Ovary (tissue), 10 donors: ENCODE measurements at places on chromosomes 6 and 20. TPM values are rescaled to one million over a fixed set of nuclear protein-coding genes. Genes with fewer than 3 reads are reported as not detected.

DNA sequence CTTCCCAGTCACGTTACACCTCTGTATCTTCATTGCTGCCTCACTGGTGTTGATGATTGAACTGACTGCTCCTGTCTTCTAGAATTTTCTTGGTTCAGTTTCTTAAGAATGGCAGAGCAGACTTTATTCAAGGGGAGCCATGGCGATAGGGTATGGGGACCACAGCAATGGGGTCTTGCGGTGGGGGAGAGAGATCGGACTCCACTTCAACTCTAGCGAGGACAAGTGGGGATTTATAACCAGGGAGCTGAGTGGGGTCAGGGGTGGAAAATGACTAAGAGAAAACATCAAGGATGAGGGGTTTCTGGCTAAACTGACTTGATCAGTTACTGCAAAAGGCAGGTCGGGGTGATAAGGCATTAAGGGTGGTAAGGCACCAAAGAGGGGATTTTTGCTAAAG is 156.4 kb downstream of the CD83 start:
- no peak for DNase-seq
- H3K4me3 ChIP-seq, result no peak overlapping the region
- no peak overlapping the region for H3K27ac ChIP-seq
- H3K27me3 ChIP-seq, result no peaks in the 10 kb centered on the region
- no peaks in the 10 kb centered on the region for H3K36me3 ChIP-seq

- H3K27me3 ChIP-seq, result no peaks in the 10 kb centered on the region
- H3K4me3 ChIP-seq, result no peak overlapping the region
- H3K4me1 ChIP-seq, result no peaks in the 10 kb centered on the region
- peak; percentile 48 for DNase-seq
- H3K36me3 ChIP-seq, result no peaks in the 10 kb centered on the region
Observed at GRCh38 chr20:41095110-41095969, 42.0 kb upstream of the PLCG1 start.

DNA sequence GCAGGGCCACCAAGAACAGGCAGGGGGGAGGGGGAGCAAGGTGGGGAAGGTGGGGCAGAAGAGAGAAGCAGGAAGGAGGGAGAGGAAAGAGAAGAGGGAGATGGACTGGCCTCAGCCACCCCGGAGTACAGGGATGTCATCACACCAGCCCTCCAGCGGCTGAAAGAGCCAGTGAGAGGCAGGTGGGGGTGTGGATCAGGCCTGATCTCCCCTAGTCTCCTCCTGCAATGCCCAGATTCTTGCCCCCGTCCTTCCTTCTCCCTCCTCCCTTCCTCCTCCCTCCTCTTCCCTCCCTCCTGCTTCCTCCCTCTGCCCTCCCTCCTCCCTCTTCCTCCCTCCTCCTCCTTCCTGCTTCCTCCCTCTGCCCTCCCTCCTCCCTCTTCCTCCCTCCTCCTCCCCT is 61.5 kb downstream of the YTHDF1 start:
- H3K27me3 ChIP-seq, result no peaks in the 10 kb centered on the region
- H3K36me3 ChIP-seq, result no peaks in the 10 kb centered on the region
- H3K4me1 ChIP-seq, result no peaks in the 10 kb centered on the region
- no peak for DNase-seq

GRCh38 chr20:50691573-50692551 is 520 bp upstream of the RIPOR3 start:
- H3K4me1 ChIP-seq, result no peaks in the 10 kb centered on the region
- peak overlapping the region; percentile 72 for H3K27ac ChIP-seq
- no peak for DNase-seq
- no peaks in the 10 kb centered on the region for H3K36me3 ChIP-seq
- no peaks in the 10 kb centered on the region for H3K27me3 ChIP-seq
- peak overlapping the region; percentile 41 for H3K4me3 ChIP-seq

- no peaks in the 10 kb centered on the region for H3K36me3 ChIP-seq
- no peak overlapping the region for H3K27ac ChIP-seq
- H3K4me3 ChIP-seq, result no peak overlapping the region
- H3K27me3 ChIP-seq, result no peaks in the 10 kb centered on the region
- no peak for DNase-seq
- peaks cover 36% of the 10 kb centered on the region for H3K4me1 ChIP-seq
Observed at GRCh38 chr20:31673435-31673834, 35.7 kb downstream of the COX4I2 start.

DNA sequence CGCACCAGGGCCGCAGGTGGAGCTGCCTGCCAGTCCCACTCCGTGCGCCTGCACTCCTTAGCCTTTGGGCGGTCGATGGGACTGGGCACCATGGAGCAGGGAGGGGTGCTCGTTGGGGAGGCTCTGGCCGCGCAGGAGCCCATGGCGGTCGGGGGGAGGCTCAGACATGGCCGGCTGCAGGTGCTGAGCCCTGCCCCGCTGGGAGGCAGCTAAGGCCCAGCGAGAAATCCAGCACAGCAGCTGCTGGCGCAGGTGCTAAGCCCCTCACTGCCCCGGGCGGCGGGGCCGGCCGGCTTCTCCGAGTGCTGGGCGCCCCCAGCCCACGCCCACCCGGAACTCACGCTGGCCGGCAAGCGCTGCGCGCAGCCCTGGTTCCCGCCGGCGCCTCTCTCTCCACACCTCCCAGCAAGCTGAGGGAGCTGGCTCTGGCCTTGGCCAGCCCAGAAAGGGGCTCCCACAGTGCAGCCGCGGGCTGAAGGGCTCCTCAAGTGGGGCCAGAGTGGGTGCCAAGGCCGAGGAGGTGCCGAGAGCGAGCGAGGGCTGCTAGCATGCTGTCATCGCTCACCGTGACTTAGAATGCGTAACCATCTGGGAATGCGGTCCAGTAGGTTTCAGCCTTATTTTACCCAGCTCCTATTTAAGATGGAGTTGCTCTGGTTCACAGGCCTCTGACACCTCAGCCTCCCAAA is 77.3 kb downstream of the C6orf52 start:
- no peaks in the 10 kb centered on the region for H3K36me3 ChIP-seq
- H3K27ac ChIP-seq, result no peak overlapping the region
- H3K4me3 ChIP-seq, result no peak overlapping the region
- H3K4me1 ChIP-seq, result no peaks in the 10 kb centered on the region
- no peaks in the 10 kb centered on the region for H3K27me3 ChIP-seq

Gene OR2H1
- not detected for total RNA-seq

Gene EEF1E1
- 30.1 TPM for total RNA-seq

- H3K27ac ChIP-seq, result no peak overlapping the region
- DNase-seq, result no peak
- no peaks in the 10 kb centered on the region for H3K4me1 ChIP-seq
- no peak overlapping the region for H3K4me3 ChIP-seq
Observed at GRCh38 chr20:43658069-43658722, 8.7 kb upstream of the MYBL2 start.

DNA sequence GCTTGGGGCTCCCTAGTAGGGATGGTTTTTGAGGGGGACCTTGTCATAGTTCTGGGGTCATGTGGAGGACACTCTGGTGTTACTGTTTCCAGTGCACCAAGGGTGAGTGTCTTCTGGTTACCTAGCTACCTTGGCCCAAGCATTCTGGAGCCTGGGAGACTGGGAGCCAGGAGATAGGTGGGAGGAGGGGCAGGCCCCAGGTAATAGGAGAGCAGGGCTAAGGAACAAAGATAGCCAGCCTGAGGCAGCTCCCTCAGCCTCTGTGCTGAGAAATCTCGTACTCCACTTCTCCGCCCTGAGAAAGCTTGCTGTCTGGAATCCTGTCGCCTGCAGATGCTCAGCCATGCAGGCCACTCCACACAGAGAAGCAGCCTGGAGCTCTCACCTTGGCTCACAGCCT is 8.3 kb upstream of the ENTPD6 start:
- no peaks in the 10 kb centered on the region for H3K36me3 ChIP-seq
- H3K4me1 ChIP-seq, result peaks cover 26% of the 10 kb centered on the region
- no peak overlapping the region for H3K4me3 ChIP-seq
- no peak overlapping the region for H3K27ac ChIP-seq

DNA sequence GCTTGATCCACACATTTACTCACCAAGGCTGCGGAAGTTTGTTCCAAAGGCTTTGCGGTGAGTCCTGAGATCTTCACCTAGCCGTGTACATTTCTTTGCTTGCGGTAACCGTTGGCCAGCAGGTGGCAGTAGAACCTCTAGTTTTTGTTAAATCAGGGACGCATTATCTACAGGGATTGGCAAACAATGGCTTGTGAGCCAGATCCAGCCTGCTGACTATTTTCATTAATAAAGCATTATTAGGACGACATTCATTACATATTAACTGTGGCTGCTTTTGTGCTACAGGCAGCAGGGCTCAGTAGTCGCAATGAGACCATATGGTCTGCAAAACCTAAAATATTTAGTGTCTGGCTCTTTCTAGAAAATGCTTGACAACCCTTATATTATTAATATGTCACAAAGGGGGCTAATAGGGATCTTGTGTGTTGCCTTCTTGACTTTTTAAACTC is 174.1 kb downstream of the DOK5 start:
- no peaks in the 10 kb centered on the region for H3K36me3 ChIP-seq
- no peak overlapping the region for H3K27ac ChIP-seq
- H3K4me3 ChIP-seq, result no peak overlapping the region
- peaks cover 2% of the 10 kb centered on the region for H3K4me1 ChIP-seq

- no peaks in the 10 kb centered on the region for H3K36me3 ChIP-seq
- no peaks in the 10 kb centered on the region for H3K27me3 ChIP-seq
- H3K4me3 ChIP-seq, result no peak overlapping the region
- H3K27ac ChIP-seq, result no peak overlapping the region
Observed at GRCh38 chr6:37816599-37817375, 2.7 kb upstream of the ZFAND3 start.

- no peak overlapping the region for H3K27ac ChIP-seq
- no peaks in the 10 kb centered on the region for H3K27me3 ChIP-seq
- H3K4me3 ChIP-seq, result no peak overlapping the region
Observed at GRCh38 chr6:139828751-139829519, 454.5 kb upstream of the CITED2 start.

Gene TGM3
- total RNA-seq, result 0.46 TPM

Gene COL9A3
- not detected for total RNA-seq

- no peak overlapping the region for H3K27ac ChIP-seq
- H3K4me3 ChIP-seq, result no peak overlapping the region
- H3K36me3 ChIP-seq, result no peaks in the 10 kb centered on the region
- H3K27me3 ChIP-seq, result no peaks in the 10 kb centered on the region
Observed at GRCh38 chr6:39287601-39288000, 26.6 kb downstream of the KCNK17 start.

DNA sequence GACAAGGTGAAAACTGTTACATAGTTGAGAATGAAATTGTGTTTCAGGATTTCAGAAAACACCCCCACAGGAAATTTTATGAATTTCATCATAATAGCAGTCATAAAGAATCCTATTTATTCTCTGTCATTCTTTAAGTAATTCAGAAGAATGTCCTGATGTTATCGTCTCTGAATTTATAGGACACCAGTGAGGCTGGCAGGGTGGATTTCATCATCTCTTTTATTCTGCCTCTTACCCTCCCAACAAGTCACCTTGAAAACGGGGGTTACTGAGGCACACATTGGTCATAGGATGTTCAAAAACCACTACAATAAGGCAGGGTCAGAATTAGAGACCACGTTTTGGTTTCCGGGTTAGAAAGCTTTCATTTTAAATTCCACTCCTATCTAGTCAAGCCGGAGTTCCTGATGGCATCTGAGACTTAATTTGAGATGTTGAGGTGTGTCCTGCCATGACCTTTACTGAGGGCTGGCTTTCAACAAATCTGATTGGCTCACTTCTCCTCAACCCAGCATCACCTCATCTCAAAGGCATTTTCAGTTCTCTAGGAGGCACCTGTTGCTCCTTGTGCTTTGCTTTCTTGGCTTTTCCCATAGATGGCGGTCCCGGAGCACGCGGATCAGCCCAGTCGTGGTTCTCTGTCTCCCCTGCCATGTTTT is 230.6 kb upstream of the SUPT3H start:
- H3K27me3 ChIP-seq, result no peaks in the 10 kb centered on the region
- DNase-seq, result no peak
- no peak overlapping the region for H3K4me3 ChIP-seq

- no peaks in the 10 kb centered on the region for H3K27me3 ChIP-seq
- no peak overlapping the region for H3K27ac ChIP-seq
- H3K4me1 ChIP-seq, result peaks cover 10% of the 10 kb centered on the region
- H3K36me3 ChIP-seq, result no peaks in the 10 kb centered on the region
Observed at GRCh38 chr20:32457479-32457986, 99.4 kb downstream of the ASXL1 start.

Gene SSTR4
- not detected for total RNA-seq

DNA sequence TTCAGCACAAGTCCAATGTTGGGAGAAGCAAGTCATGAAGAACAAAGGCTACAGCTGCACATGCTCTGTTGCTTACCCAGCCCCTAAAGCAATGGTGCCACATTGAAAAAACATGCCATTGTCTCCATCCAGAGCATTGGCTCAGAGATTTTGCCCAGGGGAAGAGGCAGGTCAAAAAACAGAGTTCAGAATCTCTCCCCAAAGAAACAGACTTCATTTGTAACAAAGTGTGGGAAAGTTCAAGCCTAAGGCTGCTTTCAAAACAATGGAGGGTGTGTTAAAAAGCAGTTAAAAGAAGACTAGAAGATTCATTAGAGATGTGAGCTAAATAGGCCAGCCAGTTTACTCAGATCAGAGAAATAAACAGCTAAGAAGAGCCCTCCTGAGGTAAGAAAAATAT is 63.6 kb downstream of the DZANK1 start:
- H3K4me1 ChIP-seq, result no peaks in the 10 kb centered on the region
- no peaks in the 10 kb centered on the region for H3K36me3 ChIP-seq
- no peak overlapping the region for H3K27ac ChIP-seq
- H3K4me3 ChIP-seq, result no peak overlapping the region
- DNase-seq, result no peak

Gene TMEM14C
- 101 TPM for total RNA-seq

GRCh38 chr6:47376930-47377329 is 67.2 kb upstream of the TNFRSF21 start:
- DNase-seq, result no peak
- no peak overlapping the region for H3K27ac ChIP-seq
- H3K4me3 ChIP-seq, result no peak overlapping the region

DNA sequence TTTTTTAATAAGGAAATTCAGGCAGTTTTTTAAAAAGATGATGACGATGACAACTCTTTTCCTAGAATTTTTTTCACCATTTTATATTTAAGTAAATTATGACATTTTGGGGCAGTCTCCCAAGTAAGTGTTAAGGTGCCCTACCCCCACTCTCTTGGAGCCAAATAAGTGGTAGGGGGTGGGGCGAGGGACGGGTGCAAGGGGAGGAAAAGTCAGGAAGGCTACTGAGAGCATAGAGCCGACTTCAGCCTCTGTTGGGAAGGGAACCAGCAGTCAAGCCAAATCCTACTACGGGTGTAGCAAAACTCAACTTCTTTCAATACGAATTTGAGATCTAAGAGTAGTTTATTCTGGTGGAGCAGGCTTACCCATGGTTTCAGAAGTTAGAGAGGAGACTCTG is 54.4 kb downstream of the KIZ start:
- no peaks in the 10 kb centered on the region for H3K27me3 ChIP-seq
- H3K27ac ChIP-seq, result no peak overlapping the region
- H3K4me1 ChIP-seq, result peaks cover 2% of the 10 kb centered on the region

DNA sequence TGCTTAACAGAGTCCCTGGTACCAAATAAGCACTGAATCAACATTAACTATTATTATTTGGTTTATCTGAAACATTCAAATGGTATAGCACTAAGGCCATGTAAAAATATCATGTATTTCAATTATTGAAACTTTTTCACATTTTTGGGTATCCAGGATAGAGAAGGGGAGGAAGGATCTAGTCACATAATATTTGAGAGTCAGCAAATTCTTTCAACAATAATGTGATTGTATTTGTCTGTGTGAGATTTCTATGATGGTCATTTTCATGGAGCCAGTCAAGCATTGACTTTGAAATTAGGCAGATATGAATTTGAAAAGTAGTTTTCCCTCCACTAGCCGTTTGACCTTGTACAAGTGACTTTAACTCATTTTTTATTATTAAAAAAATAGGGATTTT is 67.9 kb downstream of the LAMA2 start:
- H3K27me3 ChIP-seq, result no peaks in the 10 kb centered on the region
- no peaks in the 10 kb centered on the region for H3K36me3 ChIP-seq
- no peak overlapping the region for H3K4me3 ChIP-seq
- no peaks in the 10 kb centered on the region for H3K4me1 ChIP-seq
- H3K27ac ChIP-seq, result no peak overlapping the region

GRCh38 chr20:19628570-19629134 is 129.4 kb upstream of the RIN2 start:
- H3K4me1 ChIP-seq, result no peaks in the 10 kb centered on the region
- no peak overlapping the region for H3K27ac ChIP-seq
- no peaks in the 10 kb centered on the region for H3K27me3 ChIP-seq
- H3K4me3 ChIP-seq, result no peak overlapping the region
- DNase-seq, result no peak
